ENCODE measurements at places on chromosomes 6 and 20.

DNA sequence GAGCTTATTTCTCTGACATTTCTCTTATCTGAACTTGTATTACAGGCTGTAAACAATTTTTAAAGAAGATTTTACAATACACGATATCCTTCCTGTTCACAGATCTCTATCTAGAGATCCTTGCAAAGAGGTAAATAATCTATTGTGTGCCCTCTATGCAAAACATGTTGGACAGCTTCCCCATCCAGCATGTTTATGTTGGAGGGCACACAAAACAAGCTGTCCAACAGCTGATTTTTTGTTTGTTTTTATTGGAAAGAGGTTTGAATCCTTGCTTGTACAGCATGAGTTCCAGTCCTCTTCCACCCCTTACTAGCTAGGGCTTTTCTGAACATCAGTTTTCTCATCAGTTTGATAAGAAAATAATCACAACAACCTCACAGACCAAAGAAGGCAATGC, 62.3 kb upstream of the SYNDIG1 start:
- DNase-seq: no peak

DNA sequence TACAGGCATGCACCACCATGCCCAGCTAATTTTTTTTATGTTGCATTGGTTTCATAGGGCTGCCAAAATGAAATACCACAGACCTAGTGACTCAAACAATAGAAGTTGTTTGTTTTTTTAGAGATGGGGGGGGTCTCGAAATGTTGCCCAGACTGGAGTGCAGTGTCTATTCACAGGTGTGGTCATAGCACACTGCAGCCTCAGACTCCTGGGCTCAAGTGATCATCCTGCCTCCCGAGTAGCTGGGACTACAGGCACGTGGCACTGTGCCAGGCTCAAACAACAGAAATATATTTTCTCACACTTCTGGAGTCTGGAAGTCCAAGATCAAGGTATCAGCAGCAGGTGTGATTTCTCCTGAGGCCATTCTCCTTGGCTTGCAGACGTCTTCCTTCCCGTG, 6.6 kb upstream of the SLC16A10 start:
- DNase-seq: no peak

- no peak for DNase-seq
These were observed 196.4 kb upstream of the GMDS start for GRCh38 chr6:2441601-2442475.

- no peak for DNase-seq
These were observed 548.9 kb downstream of the PRKN start for GRCh38 chr6:162178666-162179065.

Data from stimulated activated CD4-positive, alpha-beta T cell treated with anti-CD3 and anti-CD28 coated beads, Interleukin-12 subunit alpha, Interleukin-12 subunit beta, amount 100 ng/mL, for 24 hours (primary cell).